Endothelial cell (in vitro differentiated cells): ENCODE measurements at places on chromosomes 12 and 14. TPM values are rescaled to one million over a fixed set of nuclear protein-coding genes. Genes with fewer than 3 reads are reported as not detected.

DNA sequence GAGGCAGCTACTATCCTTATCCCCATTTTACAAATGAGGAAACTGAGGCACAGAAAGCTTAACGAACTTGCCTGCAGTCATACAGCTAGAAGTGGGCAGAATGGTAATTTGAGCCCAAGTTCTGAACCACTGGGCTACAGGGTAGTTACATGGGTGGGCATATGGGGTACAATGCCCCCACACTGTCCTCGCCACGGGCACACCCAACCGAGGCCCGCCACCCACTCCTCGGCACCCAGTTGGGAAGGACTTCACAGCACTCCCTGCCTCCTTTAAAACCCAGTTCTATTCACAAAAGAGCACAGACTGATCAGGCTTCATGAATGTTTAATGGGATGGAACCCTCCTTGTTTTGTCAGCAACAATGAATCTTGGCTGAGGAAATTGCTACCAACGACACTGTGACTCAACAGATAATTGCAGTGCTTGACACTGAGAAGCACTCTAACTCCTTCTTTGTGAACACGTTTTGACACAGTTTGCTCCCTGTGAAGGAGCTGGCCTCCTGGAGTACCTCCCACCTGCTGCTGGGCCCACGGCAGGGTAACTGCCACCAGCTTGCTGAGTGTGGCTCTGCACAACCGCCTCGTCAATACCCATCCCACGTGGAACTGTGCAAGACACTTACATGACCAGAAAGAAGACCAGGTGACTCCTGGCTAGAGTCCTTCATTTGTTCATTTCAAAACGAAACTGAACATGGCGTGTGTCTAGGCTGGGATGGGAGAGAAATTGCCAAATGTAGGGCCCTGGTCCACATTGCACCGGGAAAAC lies 63.5 kb downstream of the CLMN start:
- peaks cover 19% of the 10 kb centered on the region for H3K4me1 ChIP-seq
- no peak overlapping the region for H3K27ac ChIP-seq
- H3K4me3 ChIP-seq = no peak overlapping the region
- DNase-seq = no peak

- H3K4me3 ChIP-seq = no peak overlapping the region
- no peaks in the 10 kb centered on the region for H3K4me1 ChIP-seq
- H3K36me3 ChIP-seq = no peaks in the 10 kb centered on the region
- DNase-seq = no peak
Observed at GRCh38 chr12:12936983-12937491, 14.9 kb downstream of the GPRC5D start.

LPAR5 gene
- 2.7 TPM for total RNA-seq

IL22 gene
- total RNA-seq = not detected

DNA sequence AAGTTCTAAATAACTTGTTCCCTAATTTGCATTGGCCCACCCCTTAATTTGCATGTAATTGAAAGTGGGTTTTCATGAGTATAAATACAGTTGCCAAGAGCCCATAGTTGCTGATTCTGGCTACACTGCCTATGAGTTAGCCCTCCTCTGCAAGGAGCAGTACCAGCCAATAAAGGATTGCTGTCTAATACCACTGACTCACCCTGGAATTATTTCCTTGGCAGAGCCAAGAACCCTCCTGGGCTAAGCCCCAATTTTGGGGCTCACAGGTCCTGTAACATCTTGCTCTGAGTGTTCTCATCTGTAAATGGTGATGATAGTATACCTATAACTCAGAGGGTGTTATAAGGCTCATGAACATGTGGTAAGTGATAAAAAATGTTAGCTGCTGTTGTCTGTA lies 6.8 kb downstream of the TTC8 start:
- DNase-seq = no peak
- H3K27ac ChIP-seq = no peak overlapping the region
- no peaks in the 10 kb centered on the region for H3K27me3 ChIP-seq
- peaks cover 6% of the 10 kb centered on the region for H3K36me3 ChIP-seq
- no peak overlapping the region for H3K4me3 ChIP-seq

DNA sequence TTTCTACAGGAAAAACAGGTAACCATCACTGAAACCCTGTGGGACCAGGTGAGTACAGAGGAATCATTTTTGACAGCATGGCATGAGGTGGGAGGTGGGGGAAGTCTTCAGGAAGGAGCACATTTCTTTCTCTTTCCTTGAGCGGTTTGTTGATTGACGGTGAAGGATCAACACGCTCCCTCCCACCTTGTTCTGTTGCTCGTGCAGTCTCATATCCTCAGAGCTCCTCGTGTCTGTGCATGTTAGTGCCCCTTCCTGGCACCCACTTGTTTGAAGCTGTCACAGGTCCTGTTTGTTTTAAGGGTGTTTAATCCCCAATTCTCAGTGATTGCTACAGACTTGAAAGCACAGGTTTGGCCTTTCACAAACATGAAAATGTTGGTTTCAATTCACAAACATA lies 4.4 kb downstream of the C12orf54 start:
- H3K27ac ChIP-seq = no peak overlapping the region
- no peaks in the 10 kb centered on the region for H3K36me3 ChIP-seq
- H3K4me1 ChIP-seq = no peaks in the 10 kb centered on the region
- peaks cover 1% of the 10 kb centered on the region for H3K27me3 ChIP-seq

GRCh38 chr14:101603096-101603495 lies 41.8 kb downstream of the DIO3 start:
- DNase-seq = no peak
- H3K27ac ChIP-seq = no peak overlapping the region
- H3K4me3 ChIP-seq = no peak overlapping the region
- no peaks in the 10 kb centered on the region for H3K36me3 ChIP-seq

GRCh38 chr12:39431797-39432196 lies 11.1 kb downstream of the KIF21A start:
- no peak overlapping the region for H3K4me3 ChIP-seq
- no peak overlapping the region for H3K27ac ChIP-seq
- no peak for DNase-seq
- H3K36me3 ChIP-seq = no peaks in the 10 kb centered on the region
- H3K4me1 ChIP-seq = no peaks in the 10 kb centered on the region
